ENCODE measurements at places on chromosomes 4 and X. TPM values are rescaled to one million over a fixed set of nuclear protein-coding genes. Genes with fewer than 3 reads are reported as not detected.

The CFAP47 gene
- total RNA-seq, result not detected

The HHIP gene
- total RNA-seq, result not detected

The DDIT4L gene
- total RNA-seq, result 3.3 TPM

The ATP2B3 gene
- not detected for total RNA-seq

The TEX13B gene
- total RNA-seq, result not detected

The AGTR2 gene
- not detected for total RNA-seq

All from activated T-helper 2 cell treated with anti-CD3 and anti-CD28 coated beads, Interferon-gamma antibody, Interleukin-2, Interleukin-4, amounts not matched to agents 10 μg/mL and 5 μg/mL and 100 μg/mL, durations not matched to agents 14 hours and 24 hours and 36 hours (primary cell).